ENCODE measurements at places on chromosomes 7 and 10.

- no peak for DNase-seq
These were observed 5.3 kb downstream of the EN2 start for GRCh38 chr7:155463114-155463811.

DNA sequence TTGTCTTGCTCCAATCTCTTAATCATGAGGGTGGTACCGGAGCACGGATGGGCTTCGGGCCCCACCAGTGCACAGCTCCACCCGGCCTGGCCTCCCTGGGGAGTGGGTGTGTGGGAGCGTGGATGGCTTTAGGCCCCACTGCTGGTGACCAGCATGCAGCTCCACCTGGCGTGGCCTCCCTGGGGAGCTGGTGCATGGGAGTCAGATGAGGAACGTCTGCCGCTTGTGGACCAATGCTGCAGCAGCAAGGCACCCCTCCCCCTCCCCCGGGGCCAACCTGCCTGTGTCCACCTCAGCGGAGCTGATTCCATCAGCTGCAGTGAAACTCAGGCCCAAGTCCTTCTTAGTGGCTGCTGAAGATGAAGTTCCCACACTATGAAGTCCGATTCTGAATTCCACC is 511.4 kb downstream of the PTPRN2 start:
- no peak for DNase-seq

GRCh38 chr7:6501586-6502564 is 49.4 kb downstream of the GRID2IP start:
- DNase-seq: no peak

GRCh38 chr10:69228151-69228550 is 8.0 kb downstream of the HKDC1 start:
- no peak for DNase-seq

DNA sequence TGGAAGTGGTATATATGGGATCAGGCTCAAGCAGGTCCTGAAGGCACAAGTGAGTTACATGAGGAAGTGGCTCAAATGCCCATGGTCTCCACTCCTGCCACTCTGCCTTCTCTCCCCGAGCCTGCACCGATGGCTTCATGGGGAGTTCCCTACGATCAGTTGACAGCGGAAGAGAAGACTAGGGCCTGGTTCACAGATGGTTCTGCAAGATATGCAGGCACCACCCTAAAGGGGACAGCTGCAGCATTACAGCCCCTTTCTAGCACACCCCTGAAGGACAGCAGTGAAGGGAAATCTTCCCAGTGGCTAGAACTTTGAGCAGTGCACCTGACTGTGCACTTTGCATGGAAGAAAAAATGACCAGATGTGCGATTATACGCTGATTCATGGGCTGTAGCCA is 95.3 kb downstream of the HOXA1 start:
- no peak for DNase-seq

DNA sequence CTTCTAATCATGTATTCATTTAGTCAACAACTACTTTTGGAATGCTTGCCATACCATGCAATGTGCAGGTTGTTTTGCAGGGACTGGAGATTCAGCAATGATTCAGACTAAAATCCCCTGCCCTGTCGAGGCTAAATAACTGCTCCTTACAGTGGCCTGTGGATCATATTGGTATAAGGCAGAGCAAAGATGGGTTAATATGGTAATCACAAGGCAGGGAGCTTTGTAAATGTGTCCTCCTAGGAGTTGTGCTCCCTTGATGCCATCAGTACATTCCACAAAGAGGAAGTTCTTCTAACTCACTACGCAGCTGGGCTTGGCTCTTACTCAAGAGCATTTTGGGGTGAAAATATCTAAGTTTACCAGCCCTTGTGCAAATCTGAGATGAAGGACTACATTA is 614 bp upstream of the IFIT2 start:
- DNase-seq: peak; percentile 72

DNA sequence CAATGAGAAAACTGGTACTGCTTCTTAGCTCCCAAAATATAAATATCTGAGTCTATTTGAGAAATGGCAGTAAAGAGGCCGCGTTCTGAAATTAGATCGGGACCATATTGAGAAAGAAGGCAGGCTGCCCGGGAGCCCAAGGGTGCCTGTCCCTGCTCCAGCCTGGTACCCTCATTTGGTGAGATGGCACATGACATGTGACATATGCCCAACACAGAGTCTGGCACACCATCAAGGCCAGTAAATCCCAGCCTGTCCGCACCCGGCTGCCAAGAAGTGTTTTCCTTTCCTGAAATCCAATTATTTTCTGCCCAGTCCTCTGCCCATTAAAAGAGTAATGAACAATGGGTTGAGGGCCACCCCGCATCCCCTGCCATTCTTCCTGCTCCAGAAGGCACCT is 66.4 kb downstream of the CDH23 start:
- no peak for DNase-seq

All from hematopoietic multipotent progenitor cell treated with erythropoietin and hydrocortisone succinate and interleukin-3 and kit ligand, for 17 days (in vitro differentiated cells).